Lower leg skin (tissue), 4 donors: ENCODE measurements at places on chromosomes 12 and 14.
A peak's percentile ranks its signal among the peaks of the same experiment; 100 is the strongest.

DNA sequence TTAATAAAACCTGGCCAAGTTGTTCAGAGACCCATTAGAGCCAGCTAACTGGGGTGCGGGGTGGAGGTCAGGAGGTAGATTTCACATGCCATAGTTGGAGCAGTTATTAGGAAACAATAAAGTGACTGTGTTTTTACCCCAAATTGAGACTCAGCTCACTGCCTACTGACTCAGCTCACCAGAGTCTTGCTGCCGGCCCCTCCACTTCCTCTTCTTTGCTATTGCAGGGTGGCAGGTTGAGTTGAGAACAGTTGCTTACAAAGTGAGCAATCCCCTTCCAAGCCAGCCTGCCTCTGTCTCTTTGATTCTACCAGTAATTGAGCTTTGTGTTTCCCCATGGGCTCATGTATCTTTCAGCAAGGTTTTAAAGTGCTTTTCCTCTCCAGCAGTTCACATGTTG lies 12.9 kb downstream of the ST8SIA1 start:
- no peak for DNase-seq

DNA sequence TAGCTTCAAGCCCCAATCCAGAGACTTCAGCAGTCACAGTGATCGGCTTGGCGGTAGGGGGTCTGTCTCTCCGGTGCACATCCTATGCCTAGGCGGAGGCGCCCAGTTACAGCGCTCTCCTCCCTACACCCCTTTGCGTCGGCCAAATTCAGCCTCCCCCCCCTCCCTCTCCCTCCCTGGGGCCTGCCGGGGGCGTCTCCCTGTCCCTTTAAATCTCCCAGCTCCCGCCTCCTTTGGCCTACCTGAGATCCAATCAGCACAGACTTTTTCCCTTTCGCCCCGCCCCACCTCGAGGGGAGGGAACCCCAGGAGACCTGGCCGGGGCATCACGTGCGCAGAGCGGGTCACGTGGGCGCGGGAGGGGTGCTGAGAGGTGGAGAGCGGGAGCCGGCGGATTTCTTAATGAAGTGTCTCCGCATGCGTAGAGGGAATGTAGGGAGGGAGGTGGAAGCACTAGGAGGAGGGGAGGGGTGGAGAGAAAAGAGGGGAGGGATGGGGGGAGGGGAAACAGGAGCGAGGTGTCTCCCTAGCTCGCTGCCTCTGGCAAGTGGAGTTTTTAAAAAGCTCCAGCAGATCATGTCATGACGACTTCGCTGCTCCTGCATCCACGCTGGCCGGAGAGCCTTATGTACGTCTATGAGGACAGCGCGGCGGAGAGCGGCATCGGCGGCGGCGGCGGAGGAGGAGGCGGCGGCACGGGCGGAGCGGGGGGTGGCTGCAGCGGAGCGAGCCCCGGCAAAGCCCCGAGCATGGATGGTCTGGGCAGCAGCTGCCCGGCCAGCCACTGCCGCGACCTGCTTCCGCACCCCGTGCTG lies at the start of gene HOXC13:
TSS of gene HOXC13 (plus strand) at position 506 of the 815 bp plus-strand sequence. CDS start at position 582, 76 bp downstream.
- DNase-seq: peak; percentile 97

DNA sequence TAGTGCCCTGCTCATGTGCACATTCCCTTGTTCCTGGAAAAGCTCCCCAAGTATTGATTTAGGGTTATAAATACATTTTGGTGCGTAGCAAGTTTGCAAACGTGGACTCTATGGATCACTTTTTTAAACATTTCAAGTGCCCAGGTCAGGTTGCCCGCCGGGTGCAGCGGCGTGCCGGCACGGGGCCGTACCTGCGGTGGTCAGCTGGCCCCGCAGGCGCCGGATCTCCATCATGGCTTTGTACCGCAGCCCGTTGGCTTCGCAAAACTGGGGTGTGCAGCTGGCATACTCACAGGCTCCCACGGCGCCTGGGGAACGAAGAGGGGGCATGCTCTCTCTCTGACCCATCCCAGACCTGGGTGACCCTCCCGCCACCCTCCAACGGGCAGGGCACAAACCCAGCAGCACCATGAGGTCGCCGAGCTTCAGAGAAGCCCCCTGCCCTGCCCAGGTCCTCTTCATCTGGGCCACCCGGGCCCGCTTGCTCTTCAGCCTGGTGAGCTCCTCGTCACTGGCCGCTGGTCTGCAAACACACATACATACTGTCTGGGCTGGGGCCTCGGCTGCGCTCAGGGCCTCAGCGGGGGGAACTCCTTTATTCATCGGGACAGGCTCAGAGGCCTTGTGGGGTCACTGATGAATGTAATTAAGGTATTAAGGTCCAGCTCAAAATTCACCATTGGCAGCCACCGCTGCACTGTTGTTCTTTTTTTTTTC lies 35.1 kb downstream of the DHX37 start:
- no peak for DNase-seq

GRCh38 chr12:67647181-67647798 lies 1.3 kb upstream of the DYRK2 start:
- DNase-seq: no peak

DNA sequence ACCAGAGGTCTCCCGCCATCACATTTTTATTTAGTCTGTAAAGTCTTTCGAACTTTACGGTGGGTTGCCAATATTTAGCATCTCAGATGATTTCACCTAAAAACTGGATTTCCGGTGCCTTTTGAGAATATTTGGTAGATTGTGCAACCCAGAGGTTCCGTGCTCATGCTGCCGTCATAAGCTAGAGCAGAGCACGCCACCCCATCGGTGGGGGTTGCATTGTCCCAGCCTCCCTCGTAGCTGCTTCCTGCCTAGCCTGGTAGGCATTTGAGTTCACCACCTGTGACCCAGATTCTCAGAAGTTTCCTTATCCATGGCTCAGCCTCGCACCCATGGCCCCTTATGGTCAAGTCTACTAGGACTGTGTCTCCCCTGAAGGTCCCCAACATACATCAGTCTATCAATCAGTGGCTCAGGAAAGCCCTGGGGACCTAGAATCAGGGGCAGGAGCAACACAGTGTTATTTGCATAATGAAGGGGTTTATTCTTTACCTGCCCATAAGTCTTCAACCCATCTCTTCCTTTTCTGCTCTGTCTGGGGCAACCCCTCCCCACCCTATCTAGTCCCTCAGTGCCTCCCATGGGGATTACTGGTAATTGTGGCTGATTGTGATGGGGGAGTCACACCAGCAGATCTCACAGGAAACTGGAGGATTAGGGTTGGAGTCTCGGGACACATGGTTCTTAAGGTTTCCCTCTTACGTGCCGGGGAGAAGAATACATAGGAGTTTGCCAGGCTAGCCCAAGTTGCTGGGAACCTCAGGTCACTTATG lies 152.3 kb downstream of the PHETA1 start:
- DNase-seq: no peak

DNA sequence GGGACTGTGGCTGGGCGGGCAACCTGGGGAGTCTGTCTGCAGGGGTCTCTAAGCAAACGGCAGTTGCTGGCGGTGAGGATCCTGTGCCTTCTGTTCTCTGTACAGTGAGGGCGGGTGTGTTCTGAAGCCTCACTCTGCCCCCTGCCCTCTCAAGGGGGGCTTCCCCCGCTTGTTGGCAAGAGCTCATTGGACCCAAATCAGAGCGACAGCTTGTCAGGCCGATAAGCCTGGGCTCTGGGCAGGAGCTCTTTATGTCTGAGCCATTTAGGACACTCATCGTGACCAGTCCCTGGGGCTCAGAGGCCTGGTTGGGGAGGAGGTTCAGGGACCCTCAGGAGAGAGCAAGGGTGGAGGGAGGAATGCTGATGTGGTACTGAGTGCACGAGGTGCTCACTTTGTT lies 136.0 kb downstream of the TSPAN9 start:
- no peak for DNase-seq

DNA sequence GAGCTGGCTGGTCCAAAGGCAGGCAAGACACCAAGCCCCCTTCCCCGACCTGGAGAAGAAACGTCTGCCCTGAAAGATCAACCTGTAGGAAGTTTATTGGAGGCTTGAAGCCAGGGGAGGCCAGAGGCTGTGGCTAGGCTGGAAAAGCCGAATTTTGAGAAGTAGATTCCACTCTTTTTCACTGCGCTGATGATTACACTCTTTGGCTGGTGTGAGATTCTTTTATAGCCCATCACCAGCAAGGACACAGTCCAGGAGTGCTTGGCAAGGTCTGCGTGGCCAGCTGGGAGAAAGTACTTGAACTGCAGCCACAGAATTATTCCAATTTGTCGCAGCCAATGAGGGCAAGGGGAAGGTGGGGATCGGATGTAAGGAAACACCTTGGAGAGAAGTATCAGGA lies 45.0 kb downstream of the SYNE3 start:
- DNase-seq: no peak

GRCh38 chr12:60494244-60494643 lies 898.4 kb downstream of the SLC16A7 start:
- no peak for DNase-seq

DNA sequence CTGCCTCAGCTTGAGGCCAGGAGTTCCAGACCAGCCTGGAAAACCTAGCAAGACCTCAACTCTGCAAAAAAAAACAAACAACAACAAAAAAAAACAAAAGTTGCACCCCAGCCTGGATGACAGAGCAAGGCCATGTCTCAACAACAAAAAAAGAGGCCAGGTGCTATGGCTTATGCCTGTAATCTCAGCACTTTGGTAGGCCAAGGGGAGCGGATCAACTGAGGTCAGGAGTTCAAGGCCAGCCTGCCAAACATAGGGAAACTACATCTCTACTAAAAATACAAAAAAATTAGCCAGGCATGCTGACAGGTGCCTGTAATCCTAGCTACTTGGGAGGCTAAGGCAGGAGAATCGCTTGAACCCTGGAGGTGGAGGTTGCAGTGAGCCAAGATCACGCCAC lies 6.5 kb upstream of the SLC2A14 start:
- DNase-seq: no peak
